ENCODE measurements at places on chromosomes 4 and X.
A peak's percentile ranks its signal among the peaks of the same experiment; 100 is the strongest.

DNA sequence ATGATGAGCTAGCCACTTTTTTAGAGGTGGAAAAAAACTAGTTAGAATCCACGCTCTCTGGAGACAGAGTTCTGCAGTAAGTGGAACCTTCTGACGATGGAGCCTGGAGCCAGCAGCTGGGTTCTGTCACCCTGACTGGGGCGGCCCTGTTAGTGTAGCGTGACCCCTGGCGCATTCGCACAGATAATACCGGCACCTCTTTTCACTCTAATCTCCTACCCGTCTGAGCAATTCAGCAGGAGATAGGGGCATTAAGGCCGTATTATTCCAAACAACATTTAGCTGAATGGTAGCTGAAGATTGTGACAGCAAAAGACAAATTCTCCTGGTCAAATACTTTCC lies 292.6 kb downstream of the FBXO8 start:
- DNase-seq, result no peak

- no peak for DNase-seq
These were observed 17.9 kb upstream of the ADD1 start for GRCh38 chr4:2825740-2826139.

- DNase-seq, result no peak
These were observed 8.0 kb downstream of the NR3C2 start for GRCh38 chr4:148434075-148434773.

GRCh38 chrX:8632924-8633323 lies 99.0 kb downstream of the ANOS1 start:
- DNase-seq, result no peak

DNA sequence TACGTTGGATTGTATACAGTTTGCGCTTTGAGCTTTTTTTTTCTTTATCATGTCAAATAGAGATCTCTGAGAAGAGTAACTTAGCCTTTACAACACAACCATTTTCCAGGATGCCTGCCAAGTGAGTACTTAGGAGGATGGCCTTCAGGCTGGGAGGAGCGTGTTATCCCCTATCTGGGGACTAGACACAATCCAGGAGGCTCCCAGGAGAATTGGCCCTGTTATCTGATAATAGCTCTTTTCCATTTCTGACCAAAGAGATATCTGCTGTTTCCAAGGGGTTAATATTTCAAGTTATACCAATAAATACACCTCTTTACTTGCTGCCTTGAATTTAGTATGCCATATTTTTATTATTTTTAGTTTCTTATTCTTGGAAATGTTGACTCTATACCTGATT lies 169.5 kb upstream of the SMARCAD1 start:
- DNase-seq, result no peak

DNA sequence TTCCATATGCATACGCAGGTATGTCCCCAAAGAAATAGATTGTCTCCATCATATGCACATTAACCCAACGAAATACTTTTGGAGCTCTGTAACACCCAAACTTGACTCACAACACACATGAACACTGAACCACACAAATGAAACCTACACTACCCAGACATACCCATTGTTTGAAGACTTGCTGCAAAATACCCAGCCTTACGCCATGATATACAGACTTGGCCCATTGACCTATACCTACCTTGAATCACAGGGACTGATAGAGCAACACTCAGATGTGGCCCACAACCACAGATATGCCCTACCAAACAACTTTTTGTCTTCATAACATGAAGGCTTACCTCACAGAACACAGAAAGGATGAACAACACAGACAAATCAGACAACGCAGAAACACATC lies 15.9 kb downstream of the LINC00632 start:
- DNase-seq, result no peak

DNA sequence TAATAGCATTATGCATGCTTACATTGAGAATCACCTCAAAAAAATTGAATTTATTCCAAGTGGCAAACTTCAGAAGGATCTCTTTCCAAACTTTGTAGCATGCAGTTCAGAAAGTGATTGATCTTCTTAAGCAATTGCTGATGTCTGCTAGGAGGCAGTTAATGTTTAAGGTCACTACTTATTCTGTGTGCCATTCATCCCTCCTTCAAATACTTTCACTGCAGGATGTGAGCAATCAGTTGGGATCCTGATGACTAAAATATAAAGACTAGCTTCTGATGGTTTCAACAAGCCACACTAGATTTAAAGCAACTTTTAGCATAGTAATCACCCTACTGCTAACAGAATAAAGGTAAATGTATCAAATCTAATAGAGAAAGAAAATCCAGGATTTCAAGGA lies 414.1 kb downstream of the ADGRL3 start:
- no peak for DNase-seq

GRCh38 chr4:184752496-184753275 lies 18.8 kb upstream of the CENPU start:
- DNase-seq, result no peak

DNA sequence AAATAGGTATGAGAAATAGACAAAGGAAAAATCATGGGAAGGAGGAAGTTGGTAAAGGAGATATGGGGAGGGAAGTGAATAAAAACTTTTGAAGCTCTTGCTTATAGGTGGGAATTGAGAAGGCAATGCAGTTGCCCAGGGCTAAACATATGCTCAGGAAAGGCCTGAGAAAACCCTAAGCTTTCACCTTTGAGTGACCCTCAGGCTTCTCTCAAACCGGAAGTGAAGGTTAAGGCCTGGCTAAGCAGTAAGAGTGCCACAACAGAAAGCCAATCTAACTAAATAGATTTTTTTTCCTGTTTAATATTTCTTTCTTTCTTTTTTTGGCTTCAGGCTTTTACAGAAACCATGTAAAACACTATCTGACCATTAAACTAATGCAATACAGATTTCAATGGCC lies 69.5 kb upstream of the GABRA3 start:
- no peak for DNase-seq

DNA sequence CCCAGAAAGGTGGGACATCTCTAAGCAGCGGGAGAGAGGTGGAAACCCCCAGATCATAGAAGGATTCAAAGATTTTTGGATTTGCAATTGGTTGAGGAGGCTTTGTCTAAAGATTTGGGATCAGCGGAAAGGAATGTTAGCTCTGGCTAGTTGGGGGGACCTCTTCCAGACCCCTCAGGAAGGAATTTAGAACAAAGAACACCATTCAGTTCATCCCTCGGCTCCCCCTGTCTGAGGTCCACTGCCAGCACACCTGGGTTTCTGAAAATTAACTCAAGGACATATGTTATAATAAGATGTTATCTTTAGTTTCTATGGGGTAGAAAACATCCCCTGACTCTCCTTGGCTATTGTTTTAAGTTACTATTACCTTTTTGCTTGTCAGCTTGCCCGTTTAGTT lies 163.6 kb downstream of the CEP135 start:
- no peak for DNase-seq

GRCh38 chrX:104288269-104288668 lies 33.5 kb upstream of the ESX1 start:
- no peak for DNase-seq

GRCh38 chr4:1410491-1411325 lies 4.5 kb upstream of the NKX1-1 start:
- DNase-seq, result peak; percentile 67

- no peak for DNase-seq
These were observed 82.6 kb downstream of the SH3RF1 start for GRCh38 chr4:169188204-169188603.

GRCh38 chr4:186644311-186644638 lies 79.4 kb downstream of the FAT1 start:
- DNase-seq, result no peak
